ENCODE measurements at places on chromosomes 12 and 14.

- no peak for DNase-seq
Observed at GRCh38 chr12:128052331-128052730, 214.6 kb upstream of the TMEM132C start.

GRCh38 chr14:39426605-39427004 is 5.6 kb downstream of the FBXO33 start:
- no peak for DNase-seq

- DNase-seq: no peak
Observed at GRCh38 chr14:81565441-81566290, 32.0 kb upstream of the SEL1L start.

- DNase-seq: no peak
Observed at GRCh38 chr14:53044486-53044885, 93.6 kb upstream of the FERMT2 start.

Data from stimulated activated CD8-positive, alpha-beta memory T cell treated with anti-CD3 and anti-CD28 coated beads, Interleukin-15, amount 100 ng/mL, for 24 hours (primary cell).